ENCODE measurements at places on chromosomes 1 and 21. TPM values are rescaled to one million over a fixed set of nuclear protein-coding genes. Genes with fewer than 3 reads are reported as not detected.

The BEND5 gene
- total RNA-seq = 0.92 TPM

GRCh38 chr1:173360487-173361063 lies 116.6 kb upstream of the PRDX6 start:
- peaks cover 2% of the 10 kb centered on the region for H3K36me3 ChIP-seq
- DNase-seq = no peak
- no peak overlapping the region for H3K4me3 ChIP-seq
- peaks cover 9% of the 10 kb centered on the region for H3K4me1 ChIP-seq

- H3K4me3 ChIP-seq = no peak overlapping the region
- H3K27me3 ChIP-seq = no peaks in the 10 kb centered on the region
- no peaks in the 10 kb centered on the region for H3K36me3 ChIP-seq
- H3K4me1 ChIP-seq = no peaks in the 10 kb centered on the region
- no peak for DNase-seq
- no peak overlapping the region for H3K27ac ChIP-seq
Measured at GRCh38 chr1:72184099-72184701, 98.1 kb downstream of the NEGR1 start.

DNA sequence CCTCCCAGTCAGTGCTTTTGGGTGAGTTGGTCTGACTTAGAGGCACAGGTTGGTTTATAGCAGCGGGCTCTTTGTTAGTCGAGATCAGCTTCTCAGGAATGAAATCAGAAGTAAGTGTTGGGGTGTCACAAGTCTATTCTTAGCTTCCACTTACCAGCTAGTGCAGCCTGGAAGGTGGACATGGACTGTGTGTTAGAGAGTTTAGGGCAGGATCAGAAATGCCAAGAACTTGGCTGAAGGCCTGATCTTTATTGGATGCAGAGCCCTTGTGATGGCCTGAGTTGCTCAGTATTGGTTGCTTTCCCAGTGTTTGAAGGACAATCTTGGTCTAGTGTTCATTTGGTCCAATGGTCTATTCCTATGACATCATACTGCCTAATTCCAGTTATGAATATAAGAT lies 377.0 kb upstream of the USP24 start:
- no peak overlapping the region for H3K27ac ChIP-seq
- H3K4me1 ChIP-seq = no peaks in the 10 kb centered on the region
- DNase-seq = no peak
- H3K36me3 ChIP-seq = no peaks in the 10 kb centered on the region
- no peak overlapping the region for H3K4me3 ChIP-seq
